ENCODE measurements at places on chromosomes 2 and 18.

DNA sequence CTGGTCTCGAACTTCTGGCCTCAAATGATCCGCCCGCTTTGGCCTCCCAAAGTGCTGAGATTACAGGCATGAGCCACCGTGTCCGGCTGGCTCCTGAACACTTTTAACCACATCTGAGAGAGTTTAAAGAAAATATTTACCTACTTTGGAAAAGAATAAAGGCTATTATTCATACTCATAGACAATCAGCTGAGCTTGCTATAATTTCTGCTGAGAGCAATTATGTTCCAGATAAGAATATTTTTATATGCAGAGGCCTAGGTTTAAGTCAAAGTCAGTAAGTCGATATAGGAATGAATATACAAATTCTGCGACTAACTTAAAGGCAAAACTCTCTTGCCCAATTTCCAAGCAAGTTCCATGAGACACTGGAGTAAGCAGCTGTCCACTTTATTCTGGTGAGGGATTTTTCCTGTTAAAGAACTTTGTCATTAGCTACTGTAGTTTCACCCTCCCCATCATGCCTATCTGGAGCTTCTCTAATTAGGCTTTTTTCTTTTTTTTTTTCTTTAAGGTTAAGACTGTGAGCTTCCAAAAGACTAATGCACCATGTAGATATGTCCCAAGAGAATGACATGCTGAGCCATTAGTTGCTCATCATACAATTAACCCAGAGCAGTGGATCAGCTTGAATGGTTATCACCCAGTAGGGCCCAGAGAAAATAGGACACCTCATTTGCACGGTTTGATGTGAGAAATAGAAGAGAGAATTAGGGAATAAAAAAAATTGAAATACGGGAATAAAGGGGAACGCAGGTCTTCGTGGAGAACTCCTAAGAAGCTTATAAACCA, 260.1 kb downstream of the KCNE4 start:
- no peak for DNase-seq

DNA sequence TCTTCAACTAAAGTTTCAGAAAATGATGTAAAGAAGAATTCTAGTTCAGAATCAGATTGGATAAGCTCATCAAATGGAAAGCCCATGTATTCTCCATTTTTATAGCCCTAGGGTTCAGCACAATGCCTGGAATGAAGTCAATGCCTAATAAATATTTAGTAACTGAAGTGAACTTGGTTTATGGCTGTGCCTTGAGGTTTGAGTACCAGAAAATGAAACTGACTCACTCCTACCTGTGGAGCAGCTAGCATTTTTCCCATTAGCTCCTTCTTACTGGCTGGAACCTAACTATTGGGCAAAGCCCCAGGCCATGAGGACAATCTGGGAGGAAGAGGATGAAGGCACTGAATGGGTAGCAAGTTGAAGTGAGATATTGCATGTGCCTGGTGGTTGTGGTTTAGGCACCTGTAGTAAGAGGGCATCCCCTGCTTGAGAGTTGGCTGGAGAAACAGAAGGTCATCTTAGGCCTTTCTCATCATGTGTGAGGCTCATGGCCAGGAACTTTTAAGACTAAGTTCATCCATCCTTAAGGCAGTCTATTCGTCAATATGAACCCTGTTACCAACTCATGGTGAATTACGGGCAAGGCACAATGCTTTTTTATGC, 85.0 kb upstream of the LYPD1 start:
- DNase-seq = no peak

DNA sequence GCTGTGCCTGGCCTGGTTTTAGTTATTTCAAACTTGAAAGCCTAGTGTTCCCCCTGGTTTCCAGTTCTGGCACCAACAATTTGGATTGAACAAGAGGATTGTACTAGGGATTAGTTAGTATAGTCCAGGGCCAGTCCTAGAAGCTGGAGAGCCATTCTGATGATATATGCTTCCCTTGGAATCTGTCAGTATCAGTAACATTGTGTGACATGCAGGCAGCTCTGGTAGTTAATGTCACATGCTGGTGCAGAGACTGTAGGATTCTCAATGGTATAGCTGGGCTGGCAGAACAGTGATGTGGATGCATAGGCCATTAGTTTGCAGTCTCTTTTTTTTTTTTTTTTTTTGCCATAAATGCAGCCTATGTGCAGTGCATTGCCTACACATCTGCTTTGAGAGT, 3.6 kb downstream of the MGAT5 start:
- no peak for DNase-seq

DNA sequence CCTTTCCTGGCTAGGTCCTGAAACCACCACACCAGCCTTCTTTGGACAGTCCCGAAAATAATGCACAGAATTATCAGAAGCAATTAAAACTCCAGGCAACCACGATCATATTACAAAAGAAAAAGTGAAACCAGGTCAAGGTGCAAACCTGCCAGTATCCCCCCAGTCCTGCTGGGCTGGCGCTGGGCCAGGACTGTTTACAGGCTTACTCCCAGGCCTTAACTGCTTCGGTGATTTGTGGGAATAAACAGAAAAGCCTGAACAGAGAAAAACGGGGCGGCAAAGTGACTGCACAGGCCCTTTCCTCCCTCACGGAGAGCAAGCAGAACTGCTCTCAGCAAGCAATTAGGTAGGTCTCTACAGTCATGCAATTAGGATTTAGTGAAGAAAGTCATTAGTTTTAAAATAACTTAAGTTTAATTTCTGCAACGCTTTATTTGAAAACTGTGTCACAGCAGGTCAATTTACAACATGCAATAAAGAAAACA, 1.3 kb downstream of the HDAC4 start:
- DNase-seq = no peak

DNA sequence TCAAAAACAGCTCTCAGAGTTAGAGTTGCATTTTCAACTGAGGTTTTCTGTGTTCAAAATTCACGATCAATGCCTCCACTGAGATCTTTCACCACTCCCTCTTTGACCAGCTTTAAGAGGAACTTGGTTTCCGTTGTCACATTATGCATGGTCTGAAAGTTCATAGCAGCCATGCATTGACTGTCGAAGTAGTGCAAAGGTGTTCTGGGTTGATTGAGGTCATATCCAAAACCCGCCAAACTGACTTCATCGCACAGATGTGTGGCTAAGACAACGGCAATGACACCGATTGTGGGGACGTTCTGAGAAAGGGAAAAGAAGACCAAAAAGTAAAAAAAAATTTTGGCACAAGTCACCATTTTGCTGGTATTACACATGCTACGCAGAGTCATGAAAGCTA, 48.7 kb downstream of the ST3GAL5 start:
- DNase-seq = no peak

DNA sequence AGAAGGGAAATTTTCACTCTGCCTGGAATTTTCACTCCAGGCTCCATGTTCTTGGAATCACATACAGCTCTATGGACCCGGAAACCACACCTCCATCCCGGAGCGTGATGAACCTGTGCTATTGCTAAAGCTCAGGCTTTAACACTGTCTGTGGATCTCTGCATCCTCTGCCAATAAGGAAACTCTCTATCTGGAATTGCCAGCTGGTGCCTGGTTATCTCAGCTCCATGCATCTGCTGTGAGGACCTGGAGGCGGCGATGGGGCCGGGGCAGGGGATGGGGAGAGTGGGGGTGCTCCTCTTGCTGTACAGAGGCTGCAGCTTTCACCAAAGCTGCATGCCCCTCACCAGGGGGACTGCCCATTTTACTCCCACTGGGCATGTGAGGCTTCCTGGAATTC, 754.0 kb upstream of the SOX11 start:
- no peak for DNase-seq

GRCh38 chr2:240455272-240455646, 19.8 kb downstream of the GPC1 start:
- no peak for DNase-seq

DNA sequence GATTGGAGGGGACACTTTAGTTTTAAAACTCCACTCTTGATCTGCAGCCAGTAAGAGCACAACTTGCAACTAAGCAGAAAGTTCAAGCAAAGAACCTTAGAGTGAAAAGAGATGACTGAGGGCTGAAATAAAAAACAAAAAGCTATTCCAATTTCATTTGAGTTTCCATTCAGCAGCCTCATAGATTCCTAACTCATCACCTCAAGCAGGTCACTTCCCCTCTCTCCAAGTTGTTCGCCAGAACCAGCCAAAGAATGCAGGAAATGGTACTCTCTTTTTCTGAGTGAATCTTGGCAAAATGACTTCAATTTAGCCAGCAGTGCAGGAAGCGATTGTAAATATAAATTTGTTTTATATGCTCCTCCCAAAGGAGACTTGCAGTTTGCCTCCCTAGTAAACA, 213.3 kb downstream of the SETBP1 start:
- DNase-seq = no peak

Measured in iPS DF 19.7 (cell line).